ENCODE measurements at places on chromosomes 1 and 21.
A peak's percentile ranks its signal among the peaks of the same experiment; 100 is the strongest.

- no peak for DNase-seq
Measured at GRCh38 chr1:178183796-178184195, 89.9 kb downstream of the RASAL2 start.

GRCh38 chr1:198295971-198296370, 139.2 kb downstream of the NEK7 start:
- DNase-seq: no peak

GRCh38 chr1:241531195-241532161, 700 bp upstream of the KMO start:
- DNase-seq: peak; percentile 17

DNA sequence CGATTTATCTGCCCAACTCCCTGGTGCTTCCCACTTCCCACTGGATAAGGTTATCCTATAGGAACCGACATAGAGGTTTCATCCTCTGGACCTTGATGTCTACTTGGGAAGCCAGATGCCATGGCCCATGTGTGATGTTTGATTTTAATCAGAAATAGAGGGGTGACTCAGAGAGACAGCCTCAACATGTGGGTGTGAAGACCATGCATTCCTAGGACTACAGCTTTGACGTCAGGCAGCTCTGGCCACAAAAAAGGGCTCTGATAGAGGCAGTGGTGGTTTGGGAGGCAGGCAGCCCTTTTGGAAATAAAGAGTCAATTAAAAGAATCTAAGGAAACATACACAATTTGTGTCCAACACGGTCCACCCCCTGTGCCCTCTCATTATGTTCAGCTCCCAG, 5.2 kb upstream of the SH2D2A start:
- no peak for DNase-seq

DNA sequence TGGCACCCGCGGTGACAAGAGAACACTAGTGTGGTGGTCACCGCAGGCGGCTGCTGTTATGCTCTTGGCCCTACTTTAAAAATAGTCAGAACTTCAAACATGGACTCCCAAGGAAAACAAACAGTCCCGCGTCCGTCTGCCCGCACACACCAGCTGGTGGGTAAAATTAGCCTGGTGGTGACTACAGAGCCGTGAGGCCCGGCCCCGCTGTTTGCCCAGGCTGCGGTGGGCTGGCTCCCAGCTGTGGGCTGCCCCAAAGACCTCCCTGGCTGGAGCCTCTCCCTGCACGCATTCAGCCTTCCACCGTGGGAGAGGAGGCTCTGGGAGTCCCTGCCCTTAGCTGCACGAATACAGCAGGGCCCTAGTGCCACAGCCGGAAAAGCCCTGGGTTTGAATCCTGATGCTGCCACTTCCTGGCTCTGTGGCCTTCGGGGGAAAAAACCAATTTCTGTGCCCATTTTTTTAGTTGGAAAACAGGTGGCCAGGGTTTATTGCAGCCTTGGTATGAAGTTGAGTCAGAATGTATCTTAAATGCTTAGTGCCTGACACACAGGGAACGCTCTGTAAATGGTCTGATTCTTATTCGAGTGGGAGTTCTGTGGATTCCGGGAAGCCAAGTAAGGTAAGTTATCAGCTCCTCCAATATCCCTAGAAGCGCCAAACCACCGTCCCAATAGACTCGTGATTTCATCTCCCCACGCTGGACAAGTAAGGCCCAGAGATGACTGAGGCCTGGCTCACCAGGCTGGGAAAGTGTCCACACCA, 58.2 kb downstream of the ALPL start:
- DNase-seq: no peak

DNA sequence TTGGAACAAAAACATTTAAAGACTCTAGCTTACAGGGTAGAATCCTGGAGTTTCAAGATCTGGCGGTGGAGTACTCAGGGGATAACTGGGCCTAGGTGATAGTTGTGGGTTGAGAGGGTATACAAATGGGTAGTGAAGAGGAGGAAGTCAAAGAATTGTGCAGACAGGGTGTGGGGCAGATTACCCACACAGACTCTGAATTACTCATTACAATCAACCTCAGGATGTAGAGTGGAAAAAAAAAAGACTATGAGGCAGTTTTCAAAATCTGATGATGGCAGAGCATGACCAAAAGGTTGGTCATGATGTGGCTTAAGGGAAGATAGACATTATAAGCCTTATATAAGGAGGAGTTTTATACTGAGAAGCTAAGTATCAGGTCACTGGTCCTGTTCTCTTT, 44.1 kb upstream of the GLIS1 start:
- DNase-seq: no peak

GRCh38 chr1:12182410-12182984, 15.7 kb downstream of the TNFRSF1B start:
- no peak for DNase-seq

GRCh38 chr1:58575551-58576324, 1.3 kb downstream of the TACSTD2 start:
- no peak for DNase-seq

GRCh38 chr1:113686891-113687618, 72.2 kb downstream of the PHTF1 start:
- DNase-seq: no peak

DNA sequence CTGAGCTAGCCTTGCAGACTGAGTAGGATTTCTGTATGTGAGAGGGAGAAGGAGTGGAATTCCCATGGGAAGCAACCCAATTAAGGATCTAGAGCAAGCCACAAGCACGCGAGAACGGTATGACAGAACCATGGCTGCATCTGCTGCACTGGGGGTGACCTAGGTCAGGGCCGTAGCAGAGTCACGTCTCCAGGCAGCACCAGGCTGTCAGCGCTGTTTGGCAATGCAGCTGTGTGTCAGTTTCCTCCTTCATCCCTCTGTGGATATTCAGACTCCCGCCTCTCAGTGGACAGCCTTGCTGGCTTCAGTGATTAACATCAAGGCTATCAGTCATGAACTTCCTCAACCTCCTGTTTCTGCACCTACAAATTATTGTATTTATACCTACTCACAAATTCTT, 118.1 kb upstream of the PPP2R5A start:
- no peak for DNase-seq

GRCh38 chr1:116474921-116475849, 95.6 kb downstream of the CD58 start:
- DNase-seq: no peak

GRCh38 chr1:40980068-40980452, 564 bp downstream of the CTPS1 start:
- DNase-seq: no peak

DNA sequence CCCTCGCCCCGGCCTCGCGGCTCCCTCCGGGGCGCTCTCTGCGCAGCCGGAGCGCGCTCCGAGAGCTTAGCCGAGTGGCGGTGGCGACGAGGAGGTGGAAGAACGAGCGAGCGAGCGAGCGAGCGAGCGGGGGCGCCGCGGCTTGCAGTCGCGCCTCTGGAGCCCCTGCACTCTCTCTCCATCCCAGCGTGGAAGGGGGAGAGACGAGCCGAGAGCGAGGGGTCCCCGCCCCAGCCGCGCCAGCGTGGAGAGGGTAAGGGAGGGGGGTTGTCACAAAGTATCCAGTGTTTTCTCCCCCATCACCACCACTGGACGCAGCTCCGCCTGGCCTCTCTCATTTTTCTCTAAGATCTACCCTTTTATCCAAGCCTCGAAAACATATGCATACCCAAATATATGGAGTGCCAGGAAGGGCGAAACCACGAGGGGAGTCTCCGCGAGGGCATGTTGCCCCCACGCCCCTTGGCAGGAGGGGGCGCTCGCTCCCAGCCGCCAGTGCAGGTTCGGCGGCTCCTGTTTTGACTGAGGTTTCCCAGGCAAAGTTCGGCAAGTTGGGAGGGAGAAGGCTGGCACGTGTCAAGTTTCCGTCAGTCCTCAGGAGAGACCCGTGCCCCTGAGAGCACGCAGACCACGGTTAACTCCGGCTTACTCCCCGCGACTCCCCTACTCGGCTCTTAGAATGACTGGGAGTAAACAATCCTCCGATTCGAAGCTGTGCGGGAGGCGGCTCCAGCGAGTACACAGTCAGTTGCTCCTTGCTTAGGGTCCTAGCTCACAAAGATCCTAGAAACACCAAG, 569 bp upstream of the DAB1 start:
- DNase-seq: peak; percentile 75

GRCh38 chr1:186374303-186375151, 526 bp downstream of the TPR start:
- DNase-seq: peak; percentile 31

DNA sequence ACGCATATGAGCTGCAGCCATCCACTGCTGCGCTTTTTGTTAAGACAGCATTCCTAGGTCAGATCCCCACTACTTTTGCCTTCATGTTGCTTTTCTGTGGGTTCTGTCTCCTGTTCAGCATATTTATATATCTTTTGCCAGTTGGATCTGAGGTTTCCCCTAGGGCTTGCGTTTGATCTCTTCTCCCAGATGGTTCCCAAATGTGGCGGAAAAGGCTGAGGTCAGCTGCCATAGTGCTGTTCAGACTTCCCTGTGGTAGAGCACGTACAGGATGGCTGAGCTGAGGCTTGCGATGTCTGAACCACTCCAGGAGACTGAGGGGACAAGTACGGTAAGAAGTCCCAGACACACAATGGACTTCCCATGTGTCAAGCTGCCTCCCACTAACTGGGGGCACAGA, 39.8 kb downstream of the COL6A1 start:
- DNase-seq: no peak

- no peak for DNase-seq
Measured at GRCh38 chr1:2110191-2110737, 60.1 kb downstream of the PRKCZ start.

GRCh38 chr1:116540088-116540487, 30.7 kb downstream of the CD58 start:
- DNase-seq: no peak

- peak; percentile 9 for DNase-seq
Measured at GRCh38 chr1:28973596-28974421, 59.4 kb downstream of the EPB41 start.

DNA sequence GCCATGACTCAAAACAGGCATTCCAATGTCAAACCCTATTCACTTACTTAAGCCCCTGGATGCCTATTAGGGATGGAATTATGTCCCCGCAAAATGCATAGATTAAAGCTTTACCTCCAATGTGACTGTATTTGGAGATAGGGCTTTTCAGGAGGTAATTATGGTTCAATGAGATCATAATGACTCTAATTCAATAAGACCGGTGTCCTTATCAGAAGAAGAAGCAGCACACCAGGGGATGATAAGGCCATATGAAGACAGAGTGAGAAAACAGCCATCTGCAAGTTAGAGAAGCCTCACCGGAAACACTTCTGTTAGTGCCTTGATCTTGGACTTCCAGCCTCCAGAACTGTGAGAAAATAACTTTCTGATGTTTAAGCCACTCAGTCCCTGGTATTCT, 1131.8 kb upstream of the TMPRSS15 start:
- DNase-seq: no peak

- peak; percentile 61 for DNase-seq
Measured at GRCh38 chr1:147700042-147701006, 30.0 kb upstream of the ACP6 start.

GRCh38 chr1:72936151-72936740, 653.9 kb upstream of the NEGR1 start:
- no peak for DNase-seq

DNA sequence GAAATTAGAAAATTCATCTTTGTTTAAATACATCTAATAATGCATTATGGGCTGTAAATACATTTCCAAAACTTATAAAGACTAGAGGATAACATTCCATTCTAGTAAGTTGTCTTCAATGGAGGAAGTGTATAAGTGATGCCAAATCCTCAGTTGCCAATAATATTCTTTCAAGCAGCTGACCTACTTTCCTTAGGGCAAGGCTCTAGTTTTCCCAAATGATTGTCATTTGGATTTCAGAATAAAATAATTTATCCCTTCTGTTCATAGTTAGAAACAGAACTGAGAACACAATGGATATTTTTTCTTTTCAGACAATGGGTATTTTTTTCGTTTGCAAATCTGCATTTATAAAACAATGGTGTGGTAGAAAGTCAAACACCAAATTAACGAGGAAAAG, 354.9 kb upstream of the ADAMTS5 start:
- DNase-seq: no peak

DNA sequence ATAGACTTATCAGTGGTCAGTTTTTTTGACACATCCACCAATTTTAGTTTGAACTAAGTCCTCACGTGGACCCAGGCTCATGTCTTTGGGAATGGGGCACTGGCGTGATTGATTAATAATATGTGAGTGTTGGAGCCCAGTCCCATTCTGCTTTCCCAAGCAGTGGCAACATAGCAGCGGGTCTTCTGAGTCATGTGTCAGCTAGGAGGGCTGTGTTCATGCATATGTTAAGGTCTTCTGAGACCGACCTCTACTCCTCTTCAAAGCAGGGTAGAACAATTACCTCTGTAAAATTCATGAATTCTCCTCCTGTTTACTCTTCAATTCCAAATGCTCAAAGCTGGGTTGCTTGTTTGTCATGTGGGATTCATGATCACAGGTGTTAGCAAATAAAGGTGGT, 291.3 kb downstream of the CAMTA1 start:
- DNase-seq: no peak

- no peak for DNase-seq
Measured at GRCh38 chr21:36022427-36023091, 37.8 kb downstream of the SETD4 start.

DNA sequence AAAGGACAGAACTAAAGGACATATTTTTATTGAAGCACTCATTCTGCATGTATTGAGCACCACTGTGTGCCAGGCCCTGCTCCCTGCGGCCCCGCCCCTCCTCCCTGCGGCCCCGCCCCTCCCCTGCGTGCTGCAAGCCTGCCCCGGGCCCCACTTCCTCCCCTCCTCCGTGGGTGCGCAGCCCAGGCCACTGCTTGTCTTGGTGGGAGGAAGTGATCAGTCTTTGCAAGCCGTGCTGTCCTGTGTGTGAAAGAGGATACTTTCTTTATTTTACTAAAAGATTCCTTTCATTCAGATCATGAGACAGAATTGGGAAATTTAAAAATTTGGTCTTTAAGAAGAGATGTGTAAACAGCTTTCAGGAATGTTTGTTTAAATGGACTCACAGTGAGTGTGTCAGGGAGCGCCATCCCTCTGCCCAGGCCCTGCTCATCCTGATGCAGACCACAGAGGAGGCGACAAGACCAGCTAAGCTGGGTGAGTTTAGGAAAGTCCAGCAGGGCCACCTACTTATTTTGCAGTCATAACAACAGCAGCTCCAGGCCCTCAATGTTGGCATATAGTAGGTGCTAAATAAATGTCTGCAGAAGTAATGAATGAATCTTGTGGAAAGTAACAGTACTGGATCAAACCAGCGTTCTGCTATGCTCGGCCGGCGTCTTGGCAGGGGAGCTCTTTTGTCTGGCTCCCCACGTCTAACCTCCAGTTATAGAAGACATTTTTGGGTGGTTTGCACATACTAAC, 88.3 kb upstream of the SELENON start:
- DNase-seq: no peak

DNA sequence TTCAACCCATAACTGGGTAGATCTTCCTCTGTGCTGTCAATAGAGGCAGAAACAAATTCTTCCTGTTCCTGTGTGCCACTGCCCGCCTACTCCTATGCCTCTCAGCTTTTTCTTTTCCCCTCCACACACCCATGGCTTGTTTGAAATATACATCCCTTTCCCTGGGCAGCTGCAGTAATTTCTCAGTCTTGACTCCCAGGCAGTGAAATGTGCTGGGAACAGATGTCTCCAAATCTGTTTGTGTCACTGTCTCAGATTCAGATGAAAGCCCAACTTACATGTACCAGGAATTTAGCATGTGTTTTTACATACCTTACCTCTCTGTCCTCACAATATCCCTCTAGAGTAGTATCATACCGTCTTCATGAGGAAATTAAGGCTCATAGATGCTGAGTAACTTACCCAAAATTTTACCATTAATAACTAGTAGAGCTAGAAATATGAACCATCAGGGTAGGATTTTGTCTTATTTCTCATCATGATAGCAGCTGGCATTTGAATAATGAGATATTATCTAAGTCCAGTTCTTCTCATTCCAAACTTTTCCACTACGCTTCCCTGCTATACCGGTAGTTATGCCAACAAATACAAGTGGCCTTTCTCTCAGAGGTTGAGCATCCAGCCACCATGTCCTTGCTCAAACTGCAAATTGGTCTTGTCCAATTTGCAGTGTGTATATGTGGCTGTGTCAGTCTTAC, 4.7 kb upstream of the VASH2 start:
- no peak for DNase-seq
